ENCODE measurements at places on chromosomes 6 and 20.

- ATAC-seq = no peak
Measured at GRCh38 chr6:130841128-130841728, 14.0 kb downstream of the SMLR1 start.

DNA sequence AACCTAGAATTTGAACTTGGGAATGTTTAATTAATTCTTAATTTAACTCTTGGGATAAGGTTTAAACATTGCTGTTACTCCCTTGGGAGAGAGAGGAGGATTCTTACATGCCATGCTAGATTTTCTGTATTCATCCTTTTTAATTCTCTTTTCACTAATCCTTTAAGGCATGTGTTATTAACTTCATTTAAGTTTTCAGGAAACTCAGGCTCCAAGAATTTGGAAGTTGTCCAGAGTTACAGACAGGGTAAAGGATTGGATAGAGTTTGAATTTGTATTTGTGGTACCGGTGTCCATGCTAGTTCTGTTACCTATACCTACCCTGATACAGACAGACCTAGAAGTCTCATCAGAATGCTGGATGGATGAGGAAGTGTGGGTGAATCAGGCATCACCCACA lies 23.7 kb downstream of the DOK5 start:
- no peak for ATAC-seq

DNA sequence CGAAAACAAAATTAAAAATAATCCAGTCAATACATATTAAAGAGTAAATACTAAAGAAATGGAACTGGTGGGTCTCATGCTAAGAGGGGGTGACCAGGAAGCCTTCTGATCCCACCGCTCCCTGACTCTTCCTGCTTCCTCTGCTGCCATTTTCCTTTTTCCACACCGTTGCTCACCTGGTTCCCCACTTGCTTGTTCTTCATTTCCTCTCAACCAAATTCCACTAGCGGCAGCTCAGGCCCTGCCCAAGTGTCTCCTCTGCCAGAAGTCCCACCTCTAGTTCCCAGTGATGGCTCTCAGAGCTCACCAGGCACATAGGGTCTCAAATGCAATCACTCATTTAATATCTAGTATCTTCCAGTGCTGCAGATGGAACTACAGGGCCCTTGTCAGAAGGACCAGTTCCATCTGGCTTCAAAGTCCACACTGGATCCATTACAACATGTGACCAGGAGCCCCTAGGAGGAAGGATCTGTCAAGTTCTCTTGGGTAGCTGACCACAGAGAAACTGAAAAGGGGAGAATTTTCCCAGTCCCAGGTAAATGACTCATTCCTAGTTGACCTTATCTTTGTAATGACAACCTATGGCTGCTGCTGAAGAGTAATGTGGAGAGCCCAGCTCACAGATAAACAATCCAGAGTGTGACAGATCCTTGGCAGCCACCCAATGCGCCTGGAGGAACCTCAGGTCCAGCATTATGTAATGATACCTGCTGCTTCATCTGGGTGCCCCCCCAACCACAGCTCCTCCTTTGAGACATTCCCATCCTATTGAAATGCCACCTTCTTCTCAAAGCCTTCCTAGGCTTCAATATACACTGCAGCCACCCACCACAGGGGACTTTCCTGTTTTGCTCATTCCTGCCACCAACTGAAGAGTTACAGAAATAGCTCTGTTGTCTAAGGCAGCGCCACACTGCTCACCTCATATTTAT lies 38.2 kb downstream of the ELMO2 start:
- peak; percentile 58 for ATAC-seq

GRCh38 chr20:23477223-23477622 lies 13.7 kb upstream of the CST8 start:
- ATAC-seq = no peak

GRCh38 chr6:119331663-119332286 lies 17.8 kb downstream of the MAN1A1 start:
- ATAC-seq = no peak

DNA sequence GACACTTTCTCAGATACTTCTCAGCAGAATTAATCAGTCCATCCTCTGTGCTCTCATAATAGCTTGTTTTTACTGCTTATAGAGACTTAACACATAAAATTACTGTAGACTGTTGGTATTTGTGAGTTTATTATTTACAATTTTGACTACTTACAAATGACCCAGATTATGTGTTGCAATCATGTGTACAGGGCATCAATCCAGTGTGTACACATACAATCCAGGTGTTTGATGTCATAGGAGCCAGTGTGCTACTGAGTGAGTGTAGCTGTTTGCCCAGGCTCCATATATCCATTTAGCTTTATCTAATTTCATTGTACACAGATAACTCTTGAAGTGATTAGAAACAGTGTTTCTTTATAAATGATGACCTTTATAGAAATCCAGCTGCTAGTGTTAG lies 31.3 kb downstream of the TRMT11 start:
- no peak for ATAC-seq

GRCh38 chr6:56282391-56282790 lies 35.0 kb upstream of the COL21A1 start:
- no peak for ATAC-seq

DNA sequence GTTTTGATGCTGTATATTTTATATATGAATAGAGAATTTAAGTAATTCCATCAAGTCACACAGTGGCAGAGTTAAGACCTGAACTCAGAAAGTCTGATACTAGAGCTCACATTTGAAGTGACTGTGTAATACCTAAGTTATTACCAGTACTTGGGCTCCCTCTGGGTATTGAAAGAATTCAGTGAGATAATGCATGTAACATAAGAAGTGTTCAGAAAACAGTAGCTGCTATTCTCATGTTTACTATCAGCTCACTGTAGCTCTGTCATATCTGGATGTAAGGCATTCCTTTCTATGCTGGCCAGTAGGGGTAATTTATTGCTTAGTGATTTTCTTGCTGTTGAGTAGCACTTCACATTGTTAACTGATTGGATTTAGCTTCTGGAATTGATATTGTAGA lies 44.6 kb downstream of the NKX2-4 start:
- ATAC-seq = no peak

GRCh38 chr20:15895126-15895525 lies 678.1 kb downstream of the KIF16B start:
- ATAC-seq = peak; percentile 35

- ATAC-seq = no peak
Measured at GRCh38 chr6:2231438-2231837, 14.0 kb downstream of the GMDS start.

GRCh38 chr6:4635666-4636065 lies 140.5 kb upstream of the CDYL start:
- no peak for ATAC-seq

DNA sequence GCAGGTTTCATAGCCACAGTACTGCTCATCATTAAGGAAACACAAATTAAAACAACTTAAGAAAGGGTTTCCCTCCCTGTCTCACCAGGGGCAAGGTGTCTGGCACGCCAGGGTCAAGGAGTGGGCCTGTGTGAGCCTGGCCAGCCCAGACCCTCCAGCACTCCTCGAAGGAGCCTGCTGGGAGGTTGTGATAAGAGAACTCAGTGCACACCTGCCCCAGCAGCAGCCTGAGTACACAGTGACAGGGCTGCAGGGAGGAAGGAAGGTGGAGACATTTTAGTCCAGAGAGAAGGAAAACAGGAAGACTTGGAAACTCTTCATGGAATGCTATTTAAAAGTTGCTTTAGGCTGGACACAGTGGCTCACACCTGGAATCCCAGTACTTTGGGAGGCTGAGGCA lies 14.1 kb downstream of the NINL start:
- no peak for ATAC-seq

DNA sequence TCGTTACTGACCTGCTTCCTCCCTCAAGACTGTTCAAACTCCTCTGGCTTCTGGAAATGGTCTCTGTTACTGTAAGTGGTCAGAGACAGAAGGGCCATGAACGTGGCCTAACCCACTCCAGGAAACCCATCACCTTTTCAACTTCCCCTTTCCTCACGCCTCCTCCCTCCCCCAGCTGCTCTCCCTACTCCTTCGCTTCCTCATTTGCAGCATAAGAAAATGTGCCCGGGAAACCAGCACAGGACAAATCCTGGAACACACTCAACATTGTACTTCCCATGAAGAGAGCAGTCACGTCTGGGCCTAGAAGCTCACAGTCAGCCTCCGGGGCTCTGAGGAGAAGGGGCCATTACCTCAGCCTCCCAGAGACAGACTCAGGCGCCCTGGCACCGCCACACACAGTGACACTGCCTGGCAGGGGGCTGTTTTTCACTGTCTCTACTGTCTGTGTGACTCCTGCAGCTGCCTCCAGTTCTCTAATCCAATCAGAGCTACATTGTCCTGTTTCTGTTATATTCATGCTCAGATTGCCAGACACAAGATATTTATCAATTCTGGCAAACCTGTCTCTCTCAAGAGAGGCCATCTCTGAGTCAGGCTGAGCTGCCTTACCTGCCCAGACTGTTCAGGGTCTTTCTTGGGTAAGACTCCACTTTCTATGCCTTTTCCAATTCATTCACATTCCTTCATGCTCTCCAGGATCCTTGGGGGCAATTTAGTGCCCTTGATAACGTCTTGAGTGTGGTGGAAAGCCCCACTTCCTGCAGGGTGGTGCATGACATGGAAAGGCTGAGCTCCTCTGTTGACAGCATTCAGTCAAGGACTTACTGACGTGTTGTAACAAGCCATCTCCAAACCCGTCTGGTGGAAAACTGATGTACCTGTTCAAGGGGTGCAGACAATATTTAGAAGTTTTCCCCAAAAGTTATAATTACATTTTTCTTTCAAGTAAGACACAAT lies 242.2 kb downstream of the HIVEP2 start:
- no peak for ATAC-seq
